NCI-H2081 treated with DMSO at 0.1 percent for 48 hours (cell line): ENCODE measurements at places on chromosomes 2 and 18.

GRCh38 chr18:3924455-3924854, 474.5 kb downstream of the TGIF1 start:
- DNase-seq, result no peak

GRCh38 chr2:189880832-189881492, 96.7 kb downstream of the PMS1 start:
- no peak for DNase-seq

DNA sequence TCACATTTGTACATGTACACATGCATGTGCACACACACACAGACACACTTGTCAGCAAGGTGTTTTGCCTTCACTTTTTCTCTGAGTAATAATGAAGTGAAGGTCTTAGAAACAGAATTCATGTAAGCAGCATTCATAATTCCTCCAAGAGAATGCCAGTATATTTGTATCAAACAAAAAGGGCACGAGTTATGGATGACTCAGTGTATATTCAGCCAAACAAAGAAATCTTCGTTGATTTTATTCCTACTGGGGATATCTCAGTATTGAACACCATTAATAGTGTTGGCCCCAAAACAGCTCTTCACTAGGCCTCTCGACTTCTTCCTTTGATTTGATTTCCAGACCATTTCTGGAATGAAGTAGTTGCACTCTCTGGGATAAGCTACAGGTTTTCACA, 125.3 kb downstream of the PIK3C3 start:
- no peak for DNase-seq

DNA sequence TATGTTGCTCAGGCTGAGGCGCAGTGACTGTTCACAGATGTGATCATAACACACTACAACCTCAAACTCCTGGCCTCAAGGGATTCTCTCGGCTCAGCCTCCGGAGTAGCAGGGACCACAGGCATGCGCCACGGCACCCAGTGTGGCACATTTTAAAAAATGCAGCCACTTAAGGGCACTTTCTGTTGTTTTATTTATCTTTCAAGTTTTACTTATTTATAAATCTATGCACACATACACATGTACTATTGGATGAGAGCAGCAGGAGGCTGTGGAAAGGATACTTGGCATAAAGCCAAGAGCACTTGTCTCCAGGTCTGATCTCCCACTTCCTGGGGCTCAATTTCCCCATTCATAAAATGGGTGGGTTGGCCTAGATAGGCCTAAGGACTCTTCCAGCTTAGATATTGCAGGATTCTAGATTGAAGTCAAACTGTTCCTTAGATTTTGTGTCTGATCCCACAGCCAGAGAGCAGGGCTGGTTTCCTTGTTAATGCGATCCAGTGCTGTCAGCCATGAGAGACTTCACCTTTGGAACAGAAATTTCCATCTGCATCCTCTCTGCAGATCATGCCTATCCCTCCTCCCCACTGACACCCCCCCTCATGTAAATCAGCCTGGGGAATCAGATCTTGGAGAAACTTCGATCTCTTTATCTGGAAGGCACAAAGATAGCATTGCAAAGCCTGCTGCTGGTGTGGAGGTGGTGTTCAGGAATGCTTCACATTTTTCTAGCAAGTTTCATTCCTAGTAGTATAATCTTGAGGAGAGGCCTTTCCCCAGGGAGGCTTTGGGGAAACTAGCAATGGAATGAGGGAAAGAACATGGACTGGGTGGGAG, 24.7 kb downstream of the PCBP1 start:
- DNase-seq, result no peak

- DNase-seq, result no peak
These were observed 15.3 kb upstream of the D2HGDH start for GRCh38 chr2:241719093-241719492.

DNA sequence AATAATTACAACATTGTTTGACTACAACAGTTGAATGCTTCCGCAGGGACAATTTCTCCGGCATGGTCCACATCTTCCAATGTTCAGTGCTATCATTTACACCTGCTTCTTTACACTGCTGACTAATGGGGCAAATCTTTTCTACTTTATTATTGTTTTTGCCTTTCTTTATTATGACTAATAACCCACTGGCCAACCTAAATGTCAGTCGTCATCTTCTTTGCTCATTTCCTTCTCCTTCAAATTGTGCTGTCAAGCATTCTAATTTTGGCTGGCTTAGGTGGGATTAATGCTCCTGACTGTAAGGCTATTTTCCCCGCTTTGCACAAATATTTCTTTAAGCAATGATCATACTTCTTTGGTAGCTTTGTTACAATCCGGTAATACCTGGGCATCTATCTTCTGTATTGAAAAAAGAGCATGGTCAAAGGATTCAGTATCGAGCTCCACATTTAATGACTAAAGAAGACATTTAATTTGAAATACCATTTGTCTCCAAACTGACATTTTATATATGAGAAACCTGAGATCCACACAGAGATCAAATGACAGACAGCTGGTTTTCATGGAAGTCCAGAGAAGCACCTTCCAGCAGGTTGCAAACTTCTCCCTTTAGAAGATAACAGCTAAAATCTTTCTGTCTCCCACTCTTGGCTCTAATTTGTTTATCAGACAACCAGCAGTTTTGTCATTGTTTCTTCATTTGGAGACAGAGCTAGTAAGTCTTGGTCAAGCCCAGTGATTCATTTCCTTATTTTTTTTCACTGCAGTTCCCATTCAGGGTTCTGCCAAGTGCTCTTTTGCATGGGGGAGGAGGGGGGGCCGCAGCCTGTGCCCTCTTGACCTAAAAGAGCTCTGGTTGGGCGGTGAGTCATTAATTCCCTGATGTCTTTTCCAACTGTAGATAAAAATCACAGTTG, 132.9 kb downstream of the SOCS6 start:
- DNase-seq, result no peak

- no peak for DNase-seq
These were observed 99.0 kb downstream of the NOL10 start for GRCh38 chr2:10590742-10591141.

GRCh38 chr2:45935791-45936622, 284.5 kb downstream of the PRKCE start:
- DNase-seq, result peak; percentile 58

DNA sequence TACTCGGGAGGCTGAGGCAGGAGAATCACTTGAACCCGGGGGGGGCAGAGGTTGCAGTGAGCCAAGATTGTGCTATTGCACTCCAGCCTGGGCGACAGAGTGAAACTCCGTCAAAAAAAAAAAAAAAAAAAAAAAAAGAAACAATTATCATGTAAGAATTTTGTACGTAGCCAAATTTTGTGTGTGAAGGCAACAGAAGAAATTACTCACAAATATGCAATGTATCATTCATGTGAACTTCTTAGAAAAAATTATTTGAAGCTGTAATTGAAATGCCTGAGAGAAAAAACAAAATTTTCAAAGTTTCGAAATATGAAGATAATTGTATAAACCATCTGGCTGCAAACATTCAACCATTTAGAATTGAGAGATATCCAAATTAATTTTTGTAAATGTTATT, 204.8 kb upstream of the PARD3B start:
- DNase-seq, result no peak

DNA sequence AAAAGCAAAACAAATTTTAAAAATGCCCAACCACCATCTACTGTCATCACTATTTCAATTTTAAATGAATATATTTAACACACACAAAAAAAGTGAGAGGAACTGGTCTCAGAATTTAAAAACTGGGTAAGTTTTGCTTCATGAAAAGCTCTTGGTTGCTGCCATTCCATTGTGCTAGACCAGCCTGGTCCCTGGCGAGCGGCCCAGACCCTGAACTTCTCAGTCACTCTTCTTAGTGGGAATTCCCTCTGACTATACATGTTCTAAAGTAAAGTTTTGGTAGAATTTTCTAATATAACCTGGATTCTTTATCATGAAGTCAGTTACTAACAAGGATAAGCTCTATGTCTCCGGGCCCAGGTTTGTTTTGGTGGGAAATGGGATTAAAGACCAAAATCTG, 34.8 kb upstream of the TMEM177 start:
- no peak for DNase-seq

- DNase-seq, result no peak
These were observed 22.9 kb upstream of the LBH start for GRCh38 chr2:30208453-30208852.

DNA sequence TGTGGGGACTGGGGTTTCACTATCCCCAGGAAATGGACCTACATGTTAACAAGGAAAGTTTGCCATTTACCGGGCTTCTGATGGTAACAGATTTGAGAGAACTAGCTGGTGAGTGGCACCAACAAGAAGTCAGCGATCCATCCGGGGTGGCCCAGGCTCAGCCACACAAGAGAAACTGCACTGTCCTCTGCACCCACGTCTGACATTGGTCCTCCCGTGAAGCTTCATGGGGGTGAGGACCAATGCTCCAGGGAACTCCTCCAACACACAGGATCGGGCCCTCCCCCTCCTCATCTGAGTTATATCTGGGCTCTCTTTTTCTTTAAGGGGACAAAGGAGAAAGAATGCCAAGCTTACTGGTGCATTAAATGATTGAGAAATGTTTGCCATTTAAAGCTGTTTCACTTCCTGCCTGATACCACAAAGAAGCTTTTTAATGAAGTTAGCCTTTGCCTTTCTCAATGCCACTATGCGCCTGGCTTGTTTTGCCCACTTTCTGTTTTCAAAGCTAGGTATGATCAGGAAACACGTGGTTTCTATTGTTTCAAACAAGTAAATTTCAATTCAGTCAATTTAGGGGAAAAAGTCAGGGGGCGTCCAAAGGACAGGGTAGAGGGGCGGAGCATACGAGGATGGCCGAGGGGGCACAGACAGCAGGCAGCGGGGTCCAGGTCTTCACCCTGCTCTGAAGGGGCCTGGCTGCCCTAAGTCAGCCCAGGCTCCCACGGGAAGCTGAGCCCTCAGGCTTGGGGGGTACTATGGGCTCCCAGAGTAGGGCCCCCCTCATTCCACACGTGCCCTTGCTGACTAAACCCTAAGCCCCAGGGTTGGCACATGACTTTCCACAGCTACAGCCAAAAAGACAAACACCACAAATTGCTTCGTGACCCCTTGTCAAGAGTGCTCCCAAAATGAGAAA, 204.0 kb upstream of the ID2 start:
- no peak for DNase-seq

DNA sequence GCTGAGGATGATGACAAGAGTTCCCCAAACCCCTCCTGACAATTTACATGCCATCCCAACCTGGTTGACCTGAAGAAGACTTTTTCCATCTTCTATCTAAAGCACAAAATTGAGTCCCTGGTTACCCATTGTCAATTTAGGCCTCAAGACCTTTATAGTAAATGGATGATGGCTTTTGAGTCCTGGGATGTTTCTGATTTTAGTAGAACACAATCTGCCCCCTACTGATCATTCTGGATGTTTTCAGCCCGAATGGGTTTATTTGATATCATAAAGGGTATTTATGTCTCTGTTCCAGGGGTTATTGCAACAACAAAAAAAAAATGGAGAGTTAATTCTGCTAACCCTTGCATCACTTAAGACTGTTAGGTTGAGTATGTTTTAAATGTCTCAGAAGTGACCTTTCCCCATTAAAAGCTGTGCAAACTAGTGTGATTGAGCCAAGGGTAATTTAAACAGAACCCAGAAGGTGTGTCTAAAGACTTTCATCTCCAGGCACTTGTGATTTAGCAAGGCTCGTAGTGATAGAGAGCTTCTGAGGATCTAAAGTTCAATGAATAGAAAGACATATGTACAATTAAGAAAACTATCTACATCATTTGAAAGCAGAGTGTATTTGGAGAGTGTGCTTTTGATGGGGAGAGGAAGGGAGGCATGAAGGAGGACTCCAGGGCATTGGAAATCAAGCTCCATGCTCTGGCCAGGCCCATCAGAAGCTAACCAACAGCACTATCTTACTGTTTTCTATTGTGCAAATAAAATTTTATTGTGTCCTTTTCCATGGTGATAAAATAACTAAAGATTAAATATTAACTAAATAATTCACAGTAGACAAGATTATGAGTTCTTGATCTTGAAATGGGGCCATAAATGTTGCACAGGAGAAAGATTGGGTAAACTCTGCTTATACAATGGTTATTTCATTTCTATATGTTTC, 96.6 kb upstream of the NOSTRIN start:
- no peak for DNase-seq

DNA sequence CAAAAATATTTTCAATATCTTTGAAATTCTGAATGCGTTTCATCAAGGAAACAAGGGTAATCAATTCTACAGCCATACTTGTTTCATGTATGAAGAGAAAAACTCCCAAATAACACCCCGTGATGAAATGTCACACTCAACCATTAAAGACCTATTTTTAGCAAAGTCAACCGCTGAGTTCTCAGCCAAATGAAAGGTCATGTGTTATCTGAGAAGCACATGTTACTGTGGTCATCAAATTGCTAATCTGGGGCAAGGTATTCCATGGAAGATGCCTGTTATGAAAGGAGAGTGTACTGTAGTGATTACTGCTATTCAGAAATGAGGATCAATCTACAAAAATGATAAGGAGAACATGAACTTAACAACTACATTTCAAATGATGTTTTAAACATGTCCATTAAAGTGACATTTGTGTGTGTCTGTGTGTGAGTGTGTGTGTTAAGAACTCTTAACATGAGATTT, 126.7 kb downstream of the BCL2 start:
- no peak for DNase-seq

DNA sequence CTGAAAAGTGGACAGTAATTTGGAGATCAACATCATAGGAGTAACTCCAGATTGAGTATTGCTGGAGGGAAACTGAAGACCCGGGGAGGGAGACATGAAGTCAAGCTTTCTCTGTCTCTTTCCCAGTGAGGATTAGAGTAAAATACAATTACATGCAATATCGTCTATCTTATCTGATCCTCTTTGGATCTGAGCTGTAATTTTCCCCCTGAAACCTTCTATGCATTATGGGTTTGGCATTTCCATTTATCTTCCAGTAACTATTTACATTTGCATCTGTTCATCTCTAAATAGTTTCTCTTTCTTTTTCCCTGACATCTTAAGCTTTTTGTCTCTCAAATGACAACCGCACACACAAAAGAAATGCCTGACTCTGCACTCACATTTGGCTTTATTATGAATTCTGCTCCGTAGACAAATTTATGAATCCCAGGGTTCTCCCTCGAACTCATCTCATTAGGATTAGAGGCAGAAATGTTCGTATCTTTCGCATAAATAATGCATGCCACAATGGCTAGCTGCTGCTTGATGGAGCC, 113.1 kb downstream of the SPP2 start:
- DNase-seq, result no peak

- no peak for DNase-seq
These were observed 91.5 kb upstream of the PARD3B start for GRCh38 chr2:204453730-204454167.

GRCh38 chr2:16215902-16216557, 275.7 kb downstream of the MYCN start:
- DNase-seq, result no peak

DNA sequence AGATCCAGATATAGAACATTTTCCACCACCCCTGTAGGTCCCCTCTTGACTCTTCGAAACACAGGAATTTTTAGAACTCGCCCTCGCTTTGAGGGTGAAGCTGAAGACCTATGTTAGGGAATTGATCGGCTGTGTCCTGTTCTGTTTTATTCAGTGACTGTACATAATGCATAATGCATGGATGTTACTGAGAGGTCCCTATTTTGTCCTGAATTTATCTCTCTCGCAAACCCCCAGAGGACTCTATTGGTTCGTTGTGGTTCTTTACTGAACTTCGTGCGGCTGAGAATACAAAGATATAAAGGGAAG, 431 bp upstream of the EIF5B start:
- no peak for DNase-seq
